ENCODE measurements at places on chromosomes 3 and 15. TPM values are rescaled to one million over a fixed set of nuclear protein-coding genes. Genes with fewer than 3 reads are reported as not detected.

The C2CD4A gene
- 0.30 TPM for polyA plus RNA-seq

The DNASE1L3 gene
- polyA plus RNA-seq: 5.8 TPM

The CASR gene
- polyA plus RNA-seq: 23.5 TPM

The RASGRF1 gene
- 0.40 TPM for polyA plus RNA-seq

The TXNRD3 gene
- polyA plus RNA-seq: 18.2 TPM

The GOLGA8J gene
- polyA plus RNA-seq: 1.8 TPM

The SLC24A5 gene
- 0.65 TPM for polyA plus RNA-seq

The GJD2 gene
- not detected for polyA plus RNA-seq
